Suppressor macrophage (primary cell): ENCODE measurements at places on chromosomes 12 and 14.

- DNase-seq = no peak
These were observed 71.3 kb downstream of the DERA start for GRCh38 chr12:15982471-15982870.

DNA sequence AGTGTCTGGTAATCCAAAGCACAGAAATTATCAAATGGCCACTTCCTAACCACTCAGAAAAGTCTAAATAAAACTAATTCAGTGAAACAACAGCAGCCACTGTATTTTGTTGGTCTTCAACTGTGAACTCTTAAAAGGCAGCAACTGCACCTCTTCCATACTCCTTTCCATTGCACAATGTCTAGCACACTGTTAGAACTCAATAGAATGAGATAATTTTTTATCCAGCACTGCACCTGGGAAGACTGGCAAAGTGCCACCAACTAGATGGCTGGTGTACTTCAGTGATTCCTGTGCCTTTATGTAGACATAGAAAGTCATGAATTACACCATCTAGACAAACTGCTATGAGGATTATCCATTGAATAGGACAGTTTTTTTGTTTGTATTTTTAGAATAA, 26.2 kb downstream of the LGR5 start:
- DNase-seq = no peak

- no peak for DNase-seq
These were observed 1.2 kb downstream of the SLC2A13 start for GRCh38 chr12:40104461-40105264.

- DNase-seq = peak; percentile 38
These were observed 65.6 kb upstream of the FLRT2 start for GRCh38 chr14:85464135-85464895.

DNA sequence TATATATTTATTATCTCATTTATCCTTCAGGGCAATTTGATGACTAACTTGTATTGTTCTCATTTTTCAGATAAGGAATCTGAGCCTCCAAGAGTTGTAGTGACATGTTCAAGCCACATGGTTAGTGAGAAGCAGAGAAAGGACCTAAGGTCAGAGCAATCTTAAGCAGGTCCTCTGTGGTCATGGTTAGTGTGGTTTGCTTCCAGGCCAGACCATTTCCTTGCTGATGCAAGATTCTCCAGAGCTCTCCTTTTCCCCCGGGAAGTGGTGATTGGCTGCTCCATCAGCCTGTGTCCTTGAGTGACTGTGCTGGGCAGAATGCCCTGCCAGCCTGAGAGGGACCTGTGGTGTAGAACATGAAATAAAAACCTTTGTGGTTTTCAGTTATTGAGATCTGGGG, 141.3 kb downstream of the KTN1 start:
- DNase-seq = no peak

DNA sequence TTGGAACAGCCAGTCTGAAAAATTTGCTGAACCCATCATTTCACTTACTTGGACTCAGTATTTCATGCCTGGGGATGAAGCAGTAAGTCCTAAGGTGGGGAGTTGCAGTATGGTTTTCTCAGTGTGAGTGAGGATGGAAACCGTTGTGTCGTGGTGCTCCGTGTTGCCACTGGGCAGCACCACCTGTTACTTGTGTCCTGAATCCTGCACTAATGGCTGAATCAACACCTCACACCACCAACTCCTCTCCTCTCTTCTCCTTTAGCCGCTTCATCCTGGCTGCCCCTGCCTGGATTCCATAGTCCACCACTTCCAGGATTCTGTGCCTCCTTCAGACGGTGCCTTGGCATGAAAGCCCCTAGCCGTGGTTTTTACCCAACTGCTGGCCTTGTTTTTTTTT, 3.0 kb upstream of the EP400 start:
- no peak for DNase-seq

DNA sequence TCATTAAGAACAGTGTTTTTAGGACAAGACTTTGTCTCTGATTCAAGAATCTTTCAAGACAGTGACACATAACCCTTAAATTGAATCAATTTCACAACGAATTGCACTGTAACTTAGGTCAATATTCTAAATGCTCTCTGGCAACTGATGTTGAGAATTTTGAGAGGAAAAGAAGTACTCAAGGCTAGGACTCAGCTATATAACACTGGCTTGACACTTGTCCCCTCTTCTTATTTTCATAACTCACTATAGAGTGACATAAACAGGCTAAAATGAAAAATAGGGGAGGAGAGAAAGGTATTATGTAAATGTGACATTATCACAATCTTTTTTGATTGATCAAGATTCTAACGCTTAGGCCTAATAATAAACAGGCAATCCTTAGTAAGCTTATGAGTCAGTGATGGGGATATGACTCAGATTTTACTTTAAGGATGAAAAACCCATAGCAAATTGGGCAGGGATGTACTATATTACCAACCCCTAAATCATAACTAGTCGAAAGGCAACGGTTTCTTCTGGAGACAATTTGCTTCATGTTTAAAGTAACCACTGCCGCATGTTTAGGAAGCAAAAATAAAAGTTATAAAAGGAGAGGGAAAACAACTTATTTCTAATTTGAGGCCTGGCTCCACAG, 10.9 kb downstream of the BTG1 start:
- DNase-seq = peak; percentile 59

DNA sequence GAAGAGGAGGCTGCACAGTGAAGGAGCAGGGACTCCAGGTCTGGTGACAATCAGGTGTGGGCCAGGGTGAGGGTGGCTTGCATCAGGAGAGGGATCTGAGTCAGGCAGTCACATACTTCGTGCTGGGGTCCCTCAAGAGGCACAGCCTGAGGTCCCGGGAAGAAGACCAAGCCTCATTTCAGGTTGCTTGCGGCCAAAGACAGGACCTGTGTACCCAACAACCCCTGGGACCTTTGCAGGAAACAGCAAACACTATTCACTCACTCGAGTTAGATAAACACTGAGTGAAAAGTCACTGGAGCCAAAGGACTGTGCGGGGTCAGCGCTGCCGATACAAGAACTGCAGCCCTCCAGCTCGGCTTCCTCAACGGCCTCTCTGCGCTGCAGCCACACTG, 104.4 kb downstream of the SINHCAF start:
- no peak for DNase-seq

DNA sequence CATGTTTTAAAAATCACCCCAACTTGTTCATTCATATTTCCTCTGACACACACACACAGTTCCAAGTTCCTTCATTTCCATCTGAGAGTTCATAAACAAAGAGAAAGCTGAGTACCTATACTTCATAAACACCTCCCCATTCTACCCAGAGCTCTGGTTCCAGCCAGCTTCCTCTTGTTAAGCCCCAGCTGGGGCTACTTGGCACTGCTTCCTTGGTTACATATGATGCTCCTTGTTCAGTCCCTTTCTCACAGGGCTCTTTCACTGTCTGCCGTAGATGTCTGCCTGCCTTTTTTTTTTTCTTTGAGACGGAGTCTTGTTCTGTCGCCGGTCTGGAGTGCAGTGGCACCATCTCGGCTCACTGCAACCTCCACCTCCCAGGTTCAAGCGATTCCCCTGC, 77.5 kb downstream of the COX16 start:
- no peak for DNase-seq

- no peak for DNase-seq
These were observed 1382.1 kb downstream of the AACS start for GRCh38 chr12:126447346-126447745.

- no peak for DNase-seq
These were observed 22.3 kb upstream of the TC2N start for GRCh38 chr14:91889477-91890211.

DNA sequence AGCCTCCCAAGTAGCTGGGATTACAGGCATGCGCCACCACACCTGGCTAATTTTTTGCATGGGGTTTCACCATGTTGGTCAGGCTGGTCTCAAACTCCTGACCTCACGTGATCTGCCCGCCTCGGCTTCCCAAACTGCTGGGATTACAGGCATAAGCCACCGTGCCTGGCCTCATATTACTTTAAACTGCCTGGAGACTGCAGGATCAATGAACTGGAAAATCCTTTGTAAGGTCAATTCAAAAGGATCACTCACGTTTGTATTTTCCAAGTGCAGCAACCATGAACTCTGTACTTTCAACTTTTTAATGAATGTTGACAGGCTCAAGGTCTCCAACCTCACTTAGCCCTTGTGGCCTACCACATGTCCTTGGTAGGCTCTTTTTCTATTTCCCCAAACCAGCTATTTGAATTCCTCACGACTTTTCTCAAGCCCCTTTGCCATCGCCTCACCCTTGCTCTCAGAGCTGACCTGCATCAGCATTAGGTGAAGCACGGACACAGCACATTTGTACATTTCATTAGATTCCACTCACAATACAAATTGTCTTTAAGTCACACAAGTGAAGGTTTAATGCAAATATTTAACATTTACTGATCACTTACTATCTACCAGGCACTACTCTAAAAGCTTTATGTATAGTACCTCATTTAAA, 42.2 kb upstream of the GCH1 start:
- DNase-seq = no peak

DNA sequence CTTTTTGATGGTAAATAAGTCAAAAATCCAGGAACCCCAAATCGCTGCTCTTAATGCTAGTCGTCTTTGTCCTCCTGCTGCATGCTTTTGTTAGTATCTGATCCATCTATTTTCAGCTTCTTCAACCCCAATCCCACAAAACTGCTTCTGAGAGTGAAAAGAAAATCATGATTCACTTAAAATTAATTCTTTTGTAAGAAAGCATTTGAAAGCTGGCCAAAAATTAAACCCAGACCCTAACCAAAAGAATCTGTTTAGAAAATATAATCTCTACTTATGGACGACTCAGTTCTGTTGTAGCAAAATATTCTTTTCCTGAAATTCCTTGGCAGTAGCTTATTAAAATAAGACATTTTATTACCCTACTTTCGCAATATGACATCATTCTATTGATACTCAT, 443.6 kb upstream of the SYT1 start:
- no peak for DNase-seq

GRCh38 chr12:122523846-122524718, 2.7 kb downstream of the RSRC2 start:
- DNase-seq = no peak
